ENCODE measurements at places on chromosomes 6 and 20. TPM values are rescaled to one million over a fixed set of nuclear protein-coding genes. Genes with fewer than 3 reads are reported as not detected.

DNA sequence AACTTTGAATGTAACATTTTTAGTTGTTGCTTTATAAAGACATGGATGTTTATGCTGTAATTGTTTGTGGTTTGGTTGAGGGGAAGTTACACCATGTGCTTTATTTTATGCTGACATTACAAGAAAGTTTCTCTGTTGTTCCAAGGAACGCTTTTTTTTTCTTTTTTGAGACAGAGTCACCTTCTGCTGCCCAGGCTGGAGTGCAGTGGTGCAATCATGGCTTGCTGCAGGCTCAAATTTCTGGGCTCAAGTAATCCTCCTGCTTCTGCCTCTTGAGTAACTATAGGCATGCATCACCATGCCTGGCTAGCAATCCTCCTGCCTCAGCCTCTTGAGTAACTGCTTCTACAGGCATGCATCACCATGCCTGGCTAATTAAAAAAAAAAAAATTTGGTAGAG lies 21.0 kb upstream of the IFNGR1 start:
- H3K27me3 ChIP-seq = no peaks in the 10 kb centered on the region
- H3K27ac ChIP-seq = no peak overlapping the region
- no peaks in the 10 kb centered on the region for H3K36me3 ChIP-seq

GRCh38 chr6:56843476-56844349 lies 111.2 kb upstream of the BEND6 start:
- H3K27me3 ChIP-seq = peaks cover 47% of the 10 kb centered on the region
- DNase-seq = peak; percentile 82
- peak overlapping the region; percentile 68 for H3K4me3 ChIP-seq
- peaks cover 4% of the 10 kb centered on the region for H3K4me1 ChIP-seq
- H3K36me3 ChIP-seq = no peaks in the 10 kb centered on the region

LGSN gene
- not detected for total RNA-seq

DNA sequence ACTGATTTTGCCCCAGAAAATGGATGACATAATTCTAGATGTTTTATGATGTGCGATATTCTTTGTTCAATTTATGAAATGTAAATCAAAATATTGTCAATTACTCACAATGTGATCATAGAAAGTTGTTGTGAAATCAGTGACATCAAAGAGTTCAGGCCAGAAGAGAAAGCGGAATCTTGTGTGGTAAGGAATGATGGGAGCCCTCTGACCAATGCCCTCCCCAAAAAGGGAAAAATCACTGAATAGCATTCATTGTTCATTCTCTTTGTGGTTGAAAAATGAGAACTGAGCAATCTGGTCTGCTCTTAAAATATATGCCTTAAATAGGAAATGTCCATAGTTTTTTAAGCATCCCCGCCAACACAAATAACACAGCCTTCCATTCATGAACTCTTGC lies 247.1 kb upstream of the GRIK2 start:
- no peaks in the 10 kb centered on the region for H3K27me3 ChIP-seq
- DNase-seq = no peak
- no peak overlapping the region for H3K27ac ChIP-seq

DNA sequence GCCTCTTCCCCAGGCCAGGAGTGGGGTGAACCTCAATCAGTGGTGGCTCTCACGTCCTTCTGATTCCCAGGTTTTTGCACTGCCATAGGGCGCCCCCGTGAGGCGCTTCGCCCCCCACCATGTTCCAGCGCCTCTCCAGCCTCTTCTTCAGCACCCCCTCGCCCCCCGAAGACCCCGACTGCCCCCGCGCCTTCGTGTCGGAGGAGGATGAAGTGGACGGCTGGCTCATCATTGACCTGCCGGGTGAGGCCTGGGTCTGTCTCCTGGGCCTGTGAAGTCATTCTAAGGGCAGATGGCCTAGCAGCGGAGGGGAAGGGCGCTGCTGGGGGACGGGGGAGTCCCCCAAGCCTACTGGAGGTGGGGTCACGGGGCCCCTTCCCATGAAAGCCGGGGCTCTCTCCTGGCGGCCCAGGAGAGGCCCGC lies 4.5 kb downstream of the TP53INP2 start:
- H3K4me1 ChIP-seq = peaks cover 25% of the 10 kb centered on the region
- peak overlapping the region; percentile 47 for H3K27ac ChIP-seq
- H3K36me3 ChIP-seq = peaks cover 4% of the 10 kb centered on the region
- peak; percentile 79 for DNase-seq

C20orf204 gene
- 2.3 TPM for total RNA-seq

Data from activated CD4-positive, alpha-beta T cell treated with anti-CD3 and anti-CD28 coated beads for 36 hours (primary cell).